ENCODE measurements at places on chromosomes 1 and 21.

GRCh38 chr1:248009681-248010080 lies 3.8 kb upstream of the OR2L5 start:
- no peak for DNase-seq

- DNase-seq: no peak
These were observed 218.7 kb upstream of the VAMP3 start for GRCh38 chr1:7552402-7552801.

DNA sequence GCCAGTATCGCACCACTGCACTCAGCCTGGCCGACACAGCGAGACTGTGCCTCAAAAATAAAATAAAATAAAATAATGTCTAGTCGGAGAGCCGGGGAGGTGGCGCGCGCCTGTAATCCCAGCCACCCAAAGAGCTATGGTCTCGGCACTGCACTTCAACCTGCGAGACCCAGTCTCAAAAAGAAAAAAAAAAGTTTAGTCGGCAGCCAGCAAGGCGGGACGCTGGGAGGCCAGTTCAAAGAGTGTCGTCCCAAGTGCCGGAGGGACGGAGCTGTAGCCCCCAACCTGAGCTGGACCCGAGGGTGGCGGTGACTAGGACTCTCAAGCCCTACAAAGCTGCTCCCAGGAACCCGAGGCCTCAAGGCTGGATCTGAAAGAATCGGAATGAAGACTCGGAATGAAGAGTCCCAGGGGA lies 632 bp upstream of the FALEC start:
- DNase-seq: no peak

DNA sequence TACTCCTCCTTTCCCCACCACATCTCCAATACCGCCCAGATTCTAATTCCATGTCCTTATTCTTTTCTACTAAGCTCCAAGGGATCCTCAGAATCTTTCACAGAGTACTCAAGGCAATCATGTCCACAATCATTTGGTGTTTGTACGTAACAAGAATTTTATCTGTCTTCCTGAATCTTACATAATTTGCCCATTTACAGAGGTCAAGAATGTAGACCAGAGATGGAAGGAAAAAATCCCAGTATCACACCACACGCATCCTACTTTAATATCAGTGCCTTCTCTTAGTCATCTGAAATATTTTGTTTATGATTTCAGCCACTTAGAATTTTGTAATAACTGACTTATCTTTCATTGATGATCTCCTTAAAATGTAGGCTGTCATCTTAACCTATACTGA lies 366.0 kb upstream of the LRRC7 start:
- no peak for DNase-seq

- DNase-seq: no peak
These were observed 135.4 kb upstream of the FMN2 start for GRCh38 chr1:239956263-239956662.

GRCh38 chr1:228783418-228784040 lies 48.2 kb downstream of the RHOU start:
- DNase-seq: no peak

DNA sequence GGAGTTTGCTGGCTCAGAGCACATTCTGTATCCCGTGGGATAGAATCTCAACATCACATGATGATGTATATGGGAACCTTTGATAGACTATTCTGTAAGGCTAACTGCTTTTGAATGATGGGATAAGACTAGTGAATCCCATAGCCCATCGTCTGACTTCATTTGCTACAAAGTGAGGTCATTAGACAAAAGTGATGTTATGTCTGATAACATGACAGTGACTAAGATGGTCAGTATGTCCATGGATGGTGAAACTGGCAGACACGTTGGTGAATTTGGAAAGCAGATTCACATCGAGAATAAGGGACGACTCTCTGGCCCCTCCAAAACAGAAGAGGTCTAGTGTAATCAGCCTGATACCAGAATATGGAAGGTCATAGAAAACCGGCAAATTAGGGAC lies 108.4 kb downstream of the HHAT start:
- no peak for DNase-seq

DNA sequence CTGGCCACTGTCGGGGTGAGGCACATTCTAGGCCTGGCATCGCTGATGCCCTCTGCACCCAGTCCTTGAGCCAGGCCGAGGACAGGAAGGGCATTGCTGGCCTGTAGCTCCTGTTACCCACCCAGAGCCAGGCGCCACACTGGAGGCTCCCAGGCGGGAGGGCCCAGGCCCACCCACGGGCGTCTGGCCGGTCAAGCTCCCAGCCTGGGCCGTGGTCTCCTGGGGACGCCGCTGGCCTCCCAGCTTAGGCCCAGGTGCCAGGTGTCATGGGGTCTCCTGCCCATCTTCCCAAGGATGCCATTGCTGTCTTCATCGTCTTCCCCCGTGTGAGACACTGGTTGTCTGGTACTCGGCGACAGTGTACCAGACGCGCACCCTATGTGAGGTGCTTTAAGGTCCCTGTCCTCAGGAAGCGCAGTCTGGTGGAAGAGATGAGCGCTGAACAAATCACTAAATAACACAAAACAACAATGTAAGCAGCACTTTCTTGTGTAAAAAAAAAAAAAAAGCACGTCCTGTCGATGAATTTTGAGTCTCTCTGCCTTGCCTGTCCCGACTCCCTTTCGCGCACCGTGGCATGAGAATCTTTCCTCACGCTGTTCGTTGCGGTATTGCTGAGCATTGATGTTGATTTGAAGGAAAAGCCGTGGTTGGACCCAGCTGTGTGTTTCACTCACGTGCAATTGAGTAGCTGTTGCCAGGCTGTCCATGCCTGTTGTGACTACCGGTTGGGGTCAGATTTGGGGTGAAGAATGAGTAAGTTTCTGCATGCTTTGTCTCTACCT lies 27.0 kb upstream of the TRAPPC10 start:
- no peak for DNase-seq

- DNase-seq: no peak
These were observed 125.1 kb downstream of the MRPS6 start for GRCh38 chr21:34198231-34199120.

DNA sequence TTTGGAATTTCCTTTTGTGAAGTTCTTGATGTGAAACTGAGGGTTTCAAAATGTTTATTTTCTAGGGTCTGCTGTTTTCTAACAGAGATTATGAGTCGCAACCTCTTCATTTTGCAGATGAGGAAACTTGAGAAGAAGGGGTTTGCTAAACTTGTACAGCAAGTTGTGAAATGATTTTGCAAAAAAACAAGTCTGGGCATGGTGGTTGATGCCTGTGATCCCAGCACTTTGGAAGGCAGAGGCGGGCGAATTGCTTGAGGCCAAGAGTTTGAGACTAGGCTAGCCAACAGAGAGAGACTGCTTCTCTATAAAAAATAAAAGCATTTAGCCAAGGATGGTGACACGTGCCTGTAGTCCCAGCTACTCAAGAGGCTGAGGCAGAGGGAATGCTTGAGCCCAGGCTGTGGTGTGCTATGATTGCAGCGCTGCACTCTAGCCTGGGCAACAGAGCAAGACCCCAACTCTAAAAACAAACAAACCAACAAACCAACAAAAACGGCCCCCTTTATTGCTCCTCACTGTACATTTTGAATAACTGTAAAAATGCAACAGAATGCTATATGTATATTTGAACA lies 9.9 kb downstream of the TRIM67 start:
- no peak for DNase-seq

GRCh38 chr1:68503085-68503484 lies 6.2 kb upstream of the DEPDC1 start:
- no peak for DNase-seq

DNA sequence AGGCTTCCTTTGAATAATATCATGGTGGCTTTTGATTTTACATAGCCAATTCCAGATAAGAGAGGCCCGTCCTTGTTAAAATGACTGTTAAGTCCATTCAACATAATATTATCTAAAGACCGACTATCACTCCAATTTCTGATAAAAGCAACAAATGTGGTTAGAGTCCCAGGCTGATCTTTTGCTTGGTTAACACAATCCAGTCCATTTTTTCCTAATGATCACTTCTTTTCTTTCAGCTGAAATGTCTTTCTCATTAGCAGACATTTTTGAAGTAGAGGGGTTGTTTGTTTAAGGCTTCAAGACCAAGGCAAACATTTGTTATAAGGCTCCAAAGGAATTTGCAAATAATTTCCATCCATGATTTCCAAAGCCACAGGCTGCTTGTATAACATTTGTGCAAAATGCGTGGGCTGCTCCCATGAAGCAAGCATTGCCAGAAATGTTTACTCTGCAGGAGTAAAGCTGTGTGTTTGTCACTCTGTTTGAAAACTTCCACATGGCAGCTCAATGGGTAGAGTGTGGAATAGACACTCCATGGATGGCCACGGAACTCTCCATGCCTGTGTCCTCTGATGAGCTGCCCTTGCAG lies 111.5 kb downstream of the PSMG1 start:
- no peak for DNase-seq

DNA sequence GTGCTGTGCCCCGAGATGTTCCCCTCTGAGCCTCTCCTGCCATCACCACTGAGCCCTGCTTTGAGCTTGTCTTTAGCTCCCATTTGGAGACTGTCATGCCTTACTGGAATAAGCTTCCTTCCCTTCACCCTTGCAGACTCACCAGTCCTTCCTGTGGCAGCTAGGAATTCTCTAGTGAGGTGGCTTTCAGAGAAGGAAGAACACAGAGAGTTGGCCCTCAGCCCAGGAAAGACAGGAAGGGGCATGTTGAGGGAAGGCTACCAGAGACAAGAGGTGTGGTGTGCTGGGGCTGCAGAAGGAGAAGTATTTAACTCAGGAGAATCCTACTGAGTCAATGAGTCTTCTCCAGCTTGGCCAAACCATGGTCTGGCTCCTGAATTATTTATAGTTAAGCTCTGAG lies 76.3 kb downstream of the UCK2 start:
- DNase-seq: no peak

GRCh38 chr1:196372896-196373536 lies 235.2 kb downstream of the KCNT2 start:
- DNase-seq: no peak

- no peak for DNase-seq
These were observed 74.9 kb downstream of the SLC66A1 start for GRCh38 chr1:19387045-19387467.

DNA sequence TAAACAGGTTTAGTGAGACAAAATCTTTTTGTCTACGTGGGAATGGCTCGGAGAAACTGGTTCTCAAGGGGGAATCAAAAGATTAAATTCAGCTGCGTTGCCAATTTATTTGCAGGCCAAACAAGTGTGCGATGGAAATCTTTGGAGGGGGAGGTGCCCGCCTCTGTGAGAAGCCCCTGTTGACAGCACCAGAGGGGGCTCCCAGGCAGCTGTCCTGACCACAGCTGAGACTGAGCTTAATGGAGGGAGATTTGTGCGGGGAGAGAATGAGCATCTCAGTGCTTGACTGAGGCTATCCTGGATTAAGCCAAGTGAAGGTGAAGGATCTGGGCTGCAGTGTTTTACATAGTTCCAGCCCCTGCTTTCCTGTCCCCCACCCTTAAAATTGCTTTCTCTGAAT lies 169.7 kb downstream of the ATG4C start:
- no peak for DNase-seq

DNA sequence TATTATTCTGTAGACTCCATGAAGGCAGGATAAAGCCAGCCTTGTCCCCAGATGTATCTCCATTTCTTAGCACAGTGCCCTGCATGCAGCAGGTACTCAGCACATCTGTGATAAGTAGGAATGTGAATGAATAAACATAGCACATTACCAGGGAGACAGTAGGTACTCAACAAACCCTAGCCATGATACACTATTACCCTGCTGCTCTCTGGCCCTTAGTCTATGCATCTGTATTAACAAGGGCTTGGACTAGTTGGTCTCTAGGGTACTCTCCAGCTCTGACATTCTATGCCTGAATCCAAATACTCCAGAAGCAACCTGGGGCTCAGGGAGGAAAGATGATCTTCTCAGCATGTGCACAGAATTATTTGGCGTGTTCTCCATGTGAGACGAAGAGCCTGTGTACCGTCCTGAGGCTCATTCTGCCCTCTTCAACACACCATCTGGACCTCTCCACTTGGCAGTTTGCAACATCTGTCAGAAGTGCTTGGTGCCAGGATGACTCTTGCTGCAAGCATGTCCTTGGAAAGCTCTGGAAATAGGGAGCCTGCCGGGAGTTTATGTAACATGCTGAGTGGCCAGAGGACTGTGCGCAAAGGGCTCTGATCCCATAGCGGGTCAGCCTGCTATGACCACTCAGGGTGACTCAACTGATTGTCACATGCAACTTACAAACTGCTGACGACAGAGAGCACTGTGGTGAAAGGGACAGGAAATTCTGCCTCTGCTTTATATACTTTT lies 228.2 kb upstream of the USP24 start:
- DNase-seq: no peak

DNA sequence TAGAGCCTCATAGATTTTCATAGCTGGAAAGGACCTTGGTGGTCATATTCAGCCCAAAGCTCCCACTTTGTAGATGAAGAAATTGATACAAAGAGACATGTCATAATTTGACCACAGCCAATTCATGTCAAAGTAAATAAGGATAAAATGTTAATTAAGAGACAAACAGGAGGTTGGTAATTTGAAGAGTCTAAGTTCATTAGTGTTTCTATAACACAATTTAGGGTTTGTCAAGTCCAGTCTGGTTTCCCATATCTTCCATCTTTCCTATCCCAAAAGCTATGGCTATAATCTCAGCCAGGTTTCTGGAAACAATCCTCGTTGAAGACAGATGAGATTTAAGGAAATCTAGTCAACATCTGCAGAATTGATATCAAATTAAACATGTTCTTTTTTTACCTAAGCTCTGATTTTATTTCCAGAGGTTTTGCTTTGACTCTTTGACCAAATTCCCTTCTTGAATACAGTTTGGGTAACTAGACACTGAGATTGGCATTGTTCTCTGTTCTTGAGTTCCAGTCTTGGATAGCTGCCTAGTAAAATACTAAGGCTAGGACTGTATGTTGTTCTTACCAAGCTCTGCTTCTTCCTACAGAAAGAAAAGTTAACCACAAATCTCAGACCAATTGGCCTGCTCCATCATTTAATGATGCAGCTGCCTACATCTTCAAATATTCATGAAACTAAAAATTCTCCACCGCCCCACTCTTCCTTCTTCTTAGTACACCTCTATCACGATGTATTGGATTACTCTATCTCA lies 62.0 kb downstream of the SLC44A5 start:
- DNase-seq: no peak

- DNase-seq: no peak
These were observed 50.9 kb downstream of the EVA1C start for GRCh38 chr21:32463367-32463766.

DNA sequence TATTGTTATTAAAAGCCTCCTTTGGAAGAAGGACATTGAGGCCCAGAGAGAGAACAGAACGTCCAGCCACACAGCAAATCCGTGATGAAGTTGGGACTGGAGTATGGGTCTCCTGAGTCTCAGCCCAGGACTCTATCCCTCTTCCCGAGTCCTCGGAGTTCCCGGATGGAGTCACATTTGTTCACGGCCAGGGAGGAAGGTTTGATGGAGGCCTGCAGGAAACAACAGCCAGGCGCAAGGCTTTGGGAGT lies 357 bp upstream of the TXLNA start:
- DNase-seq: no peak

Measured in stimulated activated CD8-positive, alpha-beta memory T cell treated with anti-CD3 and anti-CD28 coated beads, Interleukin-15, amount 100 ng/mL, for 1 hour (primary cell).